ENCODE measurements at places on chromosomes 16 and 17.

DNA sequence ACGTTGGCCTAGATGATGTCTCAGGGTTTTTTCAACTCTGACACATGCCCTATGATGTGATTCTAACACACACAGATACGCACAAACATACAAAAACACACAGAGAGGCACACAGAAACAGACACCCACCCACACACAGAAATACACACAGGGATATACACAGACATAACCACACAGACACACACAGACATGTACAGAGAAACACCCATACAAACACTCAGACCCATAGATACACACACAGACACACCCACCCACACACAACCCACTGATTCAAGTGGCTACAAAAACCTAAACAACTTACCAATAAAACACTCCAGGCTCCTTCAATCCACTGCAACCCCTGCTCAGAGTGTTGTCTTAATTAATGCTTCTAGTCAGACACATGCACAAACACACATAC lies 244.6 kb upstream of the CCL2 start:
- DNase-seq = no peak

DNA sequence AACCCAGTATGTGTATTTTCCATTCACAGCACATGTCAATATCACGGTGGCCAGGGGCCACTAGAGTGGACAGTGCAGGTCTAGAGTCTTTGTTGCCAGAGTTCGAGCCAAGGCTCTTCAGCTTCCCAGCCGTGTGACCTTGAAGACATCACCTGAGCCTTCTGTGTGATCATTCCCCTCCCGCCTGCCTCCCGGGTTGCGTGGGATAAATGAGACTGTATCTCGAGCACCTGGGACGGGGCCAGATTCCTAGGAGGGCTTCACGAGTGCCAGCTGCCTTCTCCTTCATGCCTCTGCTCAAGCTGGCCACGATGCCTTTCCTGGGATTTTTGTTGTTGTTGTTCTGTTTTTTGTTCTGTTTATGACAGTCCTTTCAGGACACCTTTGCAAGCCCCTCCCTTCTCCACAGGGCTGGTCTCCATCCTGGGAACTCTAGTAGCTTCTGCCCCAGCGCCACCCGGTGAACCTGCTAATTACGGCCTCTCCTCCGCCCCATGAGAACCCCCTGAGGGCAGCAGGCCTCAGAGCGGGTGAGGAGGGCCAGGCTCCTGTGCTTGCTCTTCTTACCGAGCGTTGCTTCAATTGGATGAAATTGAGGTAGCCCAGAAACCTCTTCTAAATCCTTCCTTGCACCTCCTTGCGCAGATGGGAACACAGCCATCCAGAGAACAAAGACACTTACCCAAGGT lies 3.9 kb downstream of the SPNS2 start:
- DNase-seq = no peak

DNA sequence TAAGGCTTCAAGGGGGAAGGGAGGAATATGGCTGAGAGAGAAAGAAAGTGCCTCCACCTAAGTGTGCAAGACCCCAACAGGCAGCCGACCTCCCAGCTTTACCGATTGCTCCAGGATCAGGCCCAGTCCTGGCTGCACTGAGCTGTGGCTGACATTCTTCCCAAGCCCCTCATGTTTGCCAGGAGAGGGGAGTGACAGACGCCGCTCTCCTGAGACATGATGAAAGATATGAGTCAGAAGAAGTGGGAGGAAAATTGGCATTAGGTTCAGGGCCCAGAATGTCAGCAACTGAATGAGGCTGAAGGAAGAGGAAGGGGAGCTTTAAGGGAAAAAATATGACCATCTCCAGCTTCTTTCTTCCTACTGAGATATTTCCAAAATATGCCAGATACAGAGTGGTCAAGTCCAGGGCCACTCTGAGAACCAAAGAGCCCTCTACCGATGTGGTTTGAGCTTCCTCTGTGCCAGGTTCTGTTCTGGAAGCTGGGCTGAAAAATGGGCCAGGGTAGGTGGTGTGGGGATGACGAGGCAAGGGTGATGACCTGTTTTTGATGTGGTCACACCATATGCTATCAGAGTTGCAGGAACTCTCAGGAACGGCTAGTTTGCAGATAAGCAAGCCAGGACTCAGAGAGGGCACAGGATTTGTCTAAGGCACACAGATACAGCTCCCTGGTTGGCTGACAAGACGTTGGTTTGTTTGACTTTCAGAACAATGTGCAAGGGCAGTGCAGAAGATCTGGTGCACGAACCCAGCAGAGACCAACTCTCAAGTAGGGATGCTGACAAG lies 176.7 kb downstream of the SOX9 start:
- no peak for DNase-seq

GRCh38 chr17:74427048-74427762 lies 4.7 kb upstream of the GPRC5C start:
- no peak for DNase-seq

- no peak for DNase-seq
These were observed 18.6 kb downstream of the CREBBP start for GRCh38 chr16:3861808-3862451.

DNA sequence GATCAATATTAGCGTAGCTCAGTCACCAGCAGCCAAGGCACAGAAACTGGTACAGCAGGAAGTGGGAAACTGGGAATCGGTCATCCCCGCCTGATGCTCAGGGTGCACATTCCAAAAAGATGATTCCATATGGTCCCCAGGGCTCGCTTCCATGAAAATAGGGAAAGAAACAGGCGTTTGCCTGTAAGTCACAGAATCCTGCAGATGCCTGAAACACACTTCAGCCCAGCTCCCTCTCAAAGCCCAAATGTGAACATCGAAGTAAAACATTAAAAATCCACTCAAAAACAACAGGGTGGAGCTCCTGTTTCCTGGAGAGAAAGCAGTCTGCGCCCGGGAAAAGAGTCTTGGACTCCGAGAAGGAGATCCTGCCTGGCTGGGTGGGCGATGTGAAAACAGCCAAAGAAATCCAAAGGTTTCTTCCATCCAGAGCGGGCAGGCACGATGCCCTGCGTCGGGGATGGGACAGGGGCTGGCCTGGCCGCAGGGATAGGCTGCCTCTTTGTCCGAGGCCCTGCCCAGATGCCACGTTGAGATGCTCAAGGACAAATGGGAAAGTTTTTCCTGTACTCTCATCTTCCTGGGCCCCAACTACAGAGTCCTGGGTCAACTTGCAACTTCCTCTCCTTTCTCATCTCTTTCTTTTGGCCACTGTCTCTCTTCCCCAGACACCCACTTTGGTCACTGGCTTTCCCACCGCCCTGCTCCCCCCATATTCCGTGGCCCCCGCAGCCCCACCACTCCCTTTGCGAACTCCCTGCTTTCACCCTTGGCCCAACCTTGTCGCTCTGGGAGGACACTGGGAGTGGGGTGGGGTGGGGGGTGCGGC lies 743 bp downstream of the WIPI1 start:
- no peak for DNase-seq

DNA sequence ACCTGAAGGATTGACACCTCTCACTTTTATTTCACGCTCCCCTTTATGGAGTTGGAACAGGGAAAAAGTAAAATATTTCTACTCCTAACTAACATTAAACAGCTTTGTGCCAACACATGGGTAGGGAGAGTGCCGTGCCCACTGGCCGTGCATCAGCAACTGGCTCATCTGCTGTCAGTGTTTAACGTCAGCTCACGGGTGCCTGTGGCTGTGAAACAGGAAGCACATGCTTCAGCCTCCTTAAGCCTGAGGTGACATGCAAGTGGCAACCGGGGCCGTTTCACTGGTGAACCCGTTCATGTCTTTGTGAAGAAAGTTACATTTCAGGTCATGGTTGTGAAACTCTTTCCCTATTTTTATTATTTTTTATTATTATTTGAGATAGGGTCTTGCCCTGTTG lies 3.2 kb downstream of the SPG7 start:
- no peak for DNase-seq

- no peak for DNase-seq
These were observed 97.6 kb upstream of the FAM20A start for GRCh38 chr17:68698746-68699145.

GRCh38 chr16:84527532-84528269 lies 23.2 kb upstream of the MEAK7 start:
- DNase-seq = no peak

DNA sequence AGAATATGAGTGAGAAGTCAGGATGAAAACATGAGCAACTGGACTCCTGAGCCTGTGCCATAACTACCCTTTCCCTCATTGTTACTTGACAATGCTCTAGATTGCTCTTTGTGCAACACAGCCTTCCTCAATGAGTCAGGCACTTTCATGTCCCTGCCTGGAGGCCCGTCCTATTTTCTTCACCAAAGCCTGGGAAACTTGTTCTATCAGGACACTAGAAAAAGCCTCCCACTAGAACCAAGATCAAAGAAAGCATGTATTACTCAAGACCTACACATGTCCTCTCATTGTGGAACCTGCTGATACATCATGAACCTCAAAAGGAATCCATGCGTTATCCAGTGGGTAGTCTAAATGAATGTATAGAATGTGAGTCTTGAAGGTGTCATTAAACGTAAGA lies 624.5 kb downstream of the TOX3 start:
- DNase-seq = no peak

DNA sequence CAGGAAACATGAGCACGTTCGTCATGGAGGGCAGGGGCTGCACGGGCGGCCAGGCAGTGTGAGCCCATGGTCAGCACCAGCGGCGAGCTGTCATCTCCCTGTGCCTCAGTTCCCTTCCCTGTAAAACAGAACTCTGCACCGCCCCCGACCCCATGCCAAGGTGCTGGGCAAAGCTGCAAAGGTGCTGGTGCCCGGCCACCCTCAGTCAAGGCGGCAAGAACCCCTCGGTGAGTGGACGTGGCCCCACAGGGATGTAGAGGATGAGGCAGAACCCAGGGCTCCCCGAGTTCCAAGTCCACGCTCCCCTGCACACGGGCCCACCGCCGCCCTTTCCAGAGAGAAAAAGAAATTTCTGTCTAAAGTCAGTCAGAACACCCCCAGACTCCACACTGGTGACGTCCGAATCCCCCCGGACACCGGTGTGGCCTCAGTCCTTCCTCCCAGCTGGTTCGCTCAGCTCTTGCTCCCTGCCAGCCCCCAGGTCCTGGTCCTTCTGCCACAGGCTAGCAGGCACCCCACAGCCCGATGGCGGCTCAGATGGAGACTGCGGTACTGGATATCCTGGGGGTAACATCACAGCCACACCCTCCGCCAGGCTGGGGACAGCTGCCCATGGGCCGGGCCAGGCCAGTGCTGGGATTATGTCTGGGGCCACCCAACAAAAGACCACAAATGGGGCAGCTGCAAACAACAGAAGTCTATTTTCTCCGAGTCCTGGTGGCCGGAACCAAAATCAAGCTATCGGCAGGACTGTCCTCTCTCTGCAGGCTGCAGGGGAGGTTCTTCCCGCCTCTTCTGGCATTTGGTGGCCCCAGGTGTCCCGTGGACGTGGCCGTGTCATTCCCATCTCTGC lies 14.4 kb upstream of the BAHCC1 start:
- no peak for DNase-seq

- no peak for DNase-seq
These were observed 15.7 kb downstream of the PRDM7 start for GRCh38 chr16:90061437-90061836.

DNA sequence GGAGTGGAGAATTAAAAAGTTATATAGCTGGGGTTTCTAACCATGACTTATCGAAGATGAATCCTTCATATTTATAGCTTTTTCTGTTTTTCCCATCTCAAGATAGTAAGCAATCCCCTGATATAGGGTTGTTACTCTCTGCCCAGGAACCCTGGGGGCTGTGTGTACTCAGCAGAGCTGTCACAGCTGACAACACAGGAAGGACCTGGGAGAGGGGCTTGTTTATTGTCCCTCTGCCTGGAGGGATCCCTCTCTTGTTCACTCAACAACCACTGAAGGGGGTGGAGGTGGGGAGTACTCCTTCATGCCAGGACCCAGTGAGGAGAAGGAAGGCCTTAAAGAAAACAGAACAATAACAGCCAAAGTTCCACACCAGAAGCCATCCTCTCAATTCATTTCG lies 19.8 kb downstream of the ASIC2 start:
- DNase-seq = no peak

- DNase-seq = no peak
These were observed 178.8 kb downstream of the MAP2K6 start for GRCh38 chr17:69593351-69593715.

- no peak for DNase-seq
These were observed 99.7 kb downstream of the CMIP start for GRCh38 chr16:81544261-81544660.

DNA sequence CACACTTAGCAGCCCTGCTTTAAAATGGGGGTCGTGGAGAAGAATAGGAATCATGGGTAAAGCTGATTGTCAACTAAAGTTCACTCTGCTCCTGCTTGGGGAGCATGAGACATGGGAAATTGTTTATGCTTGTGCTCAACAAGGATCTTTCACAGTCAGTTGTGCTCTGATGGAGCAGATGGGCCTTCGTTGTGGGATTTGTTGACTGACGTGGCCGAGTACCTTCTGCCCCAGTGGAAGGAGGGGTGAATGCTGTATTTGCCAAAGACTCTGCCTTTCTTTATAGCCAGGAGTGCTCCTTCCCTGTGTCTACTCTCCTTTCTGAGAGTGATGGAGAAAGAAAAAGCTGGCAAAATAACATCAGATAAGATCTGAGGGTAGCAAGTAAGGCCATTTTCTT lies 11.4 kb downstream of the ARSG start:
- DNase-seq = no peak

DNA sequence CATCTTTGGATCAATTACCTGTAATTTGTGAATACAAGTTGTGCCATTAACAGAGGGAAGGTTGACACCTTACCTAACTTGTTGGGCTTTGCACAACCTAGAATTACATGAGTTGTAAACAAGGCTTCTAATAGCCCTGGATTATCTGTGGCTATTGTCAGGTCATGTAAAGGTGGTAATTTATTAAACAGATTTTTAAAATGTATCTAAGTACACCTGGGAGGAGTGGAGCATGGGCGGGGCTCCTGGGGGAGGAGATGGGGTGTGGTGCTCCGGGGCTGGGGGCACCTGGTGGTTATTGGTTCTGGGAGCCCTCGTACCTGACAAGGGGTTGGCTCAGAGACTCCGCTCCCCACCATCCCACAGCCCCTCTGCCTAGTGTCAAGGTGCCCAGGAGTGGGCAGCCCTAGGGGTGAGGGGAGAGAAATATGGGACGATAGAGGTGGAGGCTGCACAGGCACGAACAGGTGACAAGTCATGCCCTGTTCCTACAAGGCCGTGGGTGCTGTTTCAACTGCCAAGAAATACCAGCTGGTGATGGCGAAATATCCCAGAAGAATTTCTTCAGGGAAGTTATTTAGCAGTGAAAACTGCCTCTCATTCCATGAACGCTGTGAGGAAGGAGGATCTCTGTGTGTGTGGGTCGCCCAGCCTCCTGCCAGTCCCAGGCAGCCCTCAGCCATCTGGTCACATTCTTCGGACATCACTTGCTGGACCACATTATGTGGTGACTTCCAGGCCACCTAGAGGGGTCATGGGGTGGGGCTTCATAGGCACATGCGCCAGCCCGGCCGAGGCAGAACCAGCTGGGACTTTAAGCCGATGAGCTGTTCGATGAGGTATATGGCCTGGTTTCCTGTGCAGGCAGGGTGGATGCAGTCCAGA lies 55.5 kb upstream of the IRX3 start:
- DNase-seq = no peak

GRCh38 chr17:75909812-75910274 lies 5.2 kb upstream of the MRPL38 start:
- no peak for DNase-seq

GRCh38 chr16:8929086-8929748 lies 34.5 kb downstream of the USP7 start:
- DNase-seq = no peak

Data from germinal center (tissue), 1 donor.